ENCODE measurements at places on chromosomes 1 and 21.

- DNase-seq = no peak
Observed at GRCh38 chr1:110211496-110212168, 1.5 kb downstream of the KCNC4 start.

GRCh38 chr1:156949127-156949526 is 28.7 kb downstream of the LRRC71 start:
- no peak for DNase-seq

- DNase-seq = no peak
Observed at GRCh38 chr1:179824265-179824664, 53.3 kb downstream of the TOR1AIP2 start.

DNA sequence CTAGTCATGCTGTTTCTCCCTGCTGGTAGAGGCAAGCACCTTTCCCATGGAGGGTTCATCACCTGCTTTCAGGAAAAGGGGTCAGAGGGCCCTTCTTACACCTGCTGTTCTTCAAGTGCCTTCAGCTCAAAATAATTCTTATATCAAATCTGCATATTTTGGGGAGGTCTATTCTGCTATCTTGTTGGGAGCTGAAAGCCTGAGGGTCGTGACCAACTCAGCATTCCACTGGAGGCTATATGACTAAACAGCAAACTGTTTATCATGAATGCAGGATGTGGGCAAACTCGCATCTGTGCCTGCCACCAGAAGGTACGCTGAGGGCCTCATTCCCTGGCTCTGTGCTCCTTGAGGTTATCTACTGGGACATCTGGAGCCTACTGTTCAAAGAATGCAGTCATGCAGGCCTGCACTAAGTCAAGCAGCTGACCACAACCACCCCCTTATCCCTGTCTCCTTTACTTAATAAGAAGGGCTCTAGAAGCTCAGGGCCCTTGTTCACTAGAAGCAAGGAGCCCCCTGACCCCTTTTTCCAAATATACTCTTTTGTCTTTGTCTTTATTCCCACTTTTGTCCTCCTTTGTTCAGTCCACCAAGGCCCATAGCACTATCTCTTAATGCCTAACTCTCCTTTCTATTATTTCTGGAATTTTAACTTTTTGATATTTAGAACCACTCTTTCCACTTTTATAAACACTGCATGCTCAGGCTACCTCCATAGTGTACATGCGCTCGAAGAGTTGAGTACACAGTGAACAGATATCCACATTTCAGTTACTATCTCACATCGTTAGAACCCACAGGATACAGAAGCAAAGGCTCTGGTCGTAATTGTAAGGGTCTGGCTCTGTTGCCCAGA is 4.5 kb upstream of the TRIM17 start:
- no peak for DNase-seq

DNA sequence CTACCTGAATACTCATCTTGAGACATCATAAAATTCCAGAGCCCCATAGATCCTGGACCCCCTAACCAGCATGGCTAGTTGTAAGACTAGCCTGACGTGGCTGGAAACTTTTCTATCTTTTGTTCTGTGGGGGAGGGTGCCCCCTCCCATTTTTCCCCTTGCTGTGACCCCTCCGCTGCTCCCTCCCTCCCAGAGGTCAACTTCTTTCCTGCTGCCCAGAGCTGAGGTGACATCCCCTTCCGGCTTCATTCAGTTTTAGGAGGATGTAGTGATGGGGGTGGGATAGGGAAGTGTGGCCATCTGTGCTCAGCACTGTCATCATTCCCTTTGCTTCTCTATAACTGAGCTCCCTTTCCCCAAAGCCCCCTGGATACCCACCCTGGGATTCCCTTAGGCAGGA is 4.4 kb upstream of the SLC41A1 start:
- DNase-seq = no peak

DNA sequence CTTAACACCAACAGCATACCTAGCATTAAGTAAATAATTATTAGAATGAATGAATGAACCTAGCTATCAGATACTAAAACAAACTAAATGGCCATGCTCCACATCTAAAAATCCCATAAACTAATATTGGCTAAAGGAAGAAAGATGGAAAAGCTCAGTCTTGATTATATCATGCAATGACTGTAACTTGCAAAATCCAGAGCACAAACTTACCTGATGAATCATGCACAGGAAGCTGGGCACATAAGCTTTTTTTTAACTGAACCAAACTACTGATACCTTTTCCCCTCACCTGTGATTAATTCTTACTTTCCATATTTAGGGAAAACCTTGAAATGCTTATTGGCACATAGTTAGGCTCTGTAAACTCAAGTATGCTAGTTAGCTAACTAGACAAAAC is 70.2 kb downstream of the KIF14 start:
- no peak for DNase-seq

DNA sequence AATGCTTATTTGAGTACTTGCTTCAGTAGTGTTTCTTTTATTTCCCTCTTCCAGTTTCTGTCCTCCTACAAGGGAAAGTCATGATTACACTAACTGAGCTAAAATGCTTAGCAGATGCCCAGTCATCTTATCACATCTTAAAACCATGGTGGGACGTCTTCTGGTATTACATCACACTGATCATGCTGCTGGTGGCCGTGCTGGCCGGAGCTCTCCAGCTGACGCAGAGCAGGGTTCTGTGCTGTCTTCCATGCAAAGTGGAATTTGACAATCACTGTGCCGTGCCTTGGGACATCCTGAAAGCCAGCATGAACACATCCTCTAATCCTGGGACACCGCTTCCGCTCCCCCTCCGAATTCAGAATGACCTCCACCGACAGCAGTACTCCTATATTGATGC is 50.3 kb upstream of the LRRC8C start:
- no peak for DNase-seq

DNA sequence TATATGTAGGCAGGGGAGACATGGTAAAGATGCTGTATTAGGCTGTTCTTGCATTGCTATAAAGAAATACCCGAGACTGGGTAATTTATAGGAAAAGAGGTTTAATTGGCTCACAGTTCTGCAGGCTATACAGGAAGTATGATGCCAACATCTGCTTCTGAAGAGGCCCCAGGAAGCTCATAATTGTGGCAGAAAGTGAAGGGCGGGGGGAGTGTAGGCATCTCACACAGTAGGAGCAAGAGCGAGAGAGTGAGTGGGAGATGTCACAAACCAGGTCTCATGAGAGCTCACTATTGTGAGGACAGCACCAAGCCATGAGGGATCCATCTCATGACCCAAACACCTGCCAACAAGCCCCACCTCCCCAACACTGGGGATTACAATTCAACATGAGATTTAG is 21.1 kb downstream of the MAN1A2 start:
- no peak for DNase-seq

- DNase-seq = no peak
Observed at GRCh38 chr1:117695796-117696490, 90.1 kb downstream of the TENT5C start.

- DNase-seq = no peak
Observed at GRCh38 chr1:29129916-29130315, 6.2 kb upstream of the TMEM200B start.

GRCh38 chr1:30014031-30014430 is 709.4 kb downstream of the MATN1 start:
- DNase-seq = no peak

GRCh38 chr1:85319931-85320330 is 43.5 kb upstream of the BCL10 start:
- DNase-seq = no peak

GRCh38 chr1:154324669-154325582 is at the start of gene ATP8B2:
ATP8B2 (plus strand) TSS chr1:154325525; CDS start chr1:154328142, 2,617 bp downstream.
- peak; percentile 10 for DNase-seq

GRCh38 chr21:43320526-43320925 is 106.4 kb downstream of the SIK1 start:
- no peak for DNase-seq

DNA sequence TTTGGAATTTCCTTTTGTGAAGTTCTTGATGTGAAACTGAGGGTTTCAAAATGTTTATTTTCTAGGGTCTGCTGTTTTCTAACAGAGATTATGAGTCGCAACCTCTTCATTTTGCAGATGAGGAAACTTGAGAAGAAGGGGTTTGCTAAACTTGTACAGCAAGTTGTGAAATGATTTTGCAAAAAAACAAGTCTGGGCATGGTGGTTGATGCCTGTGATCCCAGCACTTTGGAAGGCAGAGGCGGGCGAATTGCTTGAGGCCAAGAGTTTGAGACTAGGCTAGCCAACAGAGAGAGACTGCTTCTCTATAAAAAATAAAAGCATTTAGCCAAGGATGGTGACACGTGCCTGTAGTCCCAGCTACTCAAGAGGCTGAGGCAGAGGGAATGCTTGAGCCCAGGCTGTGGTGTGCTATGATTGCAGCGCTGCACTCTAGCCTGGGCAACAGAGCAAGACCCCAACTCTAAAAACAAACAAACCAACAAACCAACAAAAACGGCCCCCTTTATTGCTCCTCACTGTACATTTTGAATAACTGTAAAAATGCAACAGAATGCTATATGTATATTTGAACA is 9.9 kb downstream of the TRIM67 start:
- no peak for DNase-seq

GRCh38 chr1:230501242-230501641 is 75.1 kb upstream of the PGBD5 start:
- no peak for DNase-seq

- DNase-seq = no peak
Observed at GRCh38 chr1:7587773-7588456, 183.2 kb upstream of the VAMP3 start.

Data from NCI-H2081 treated with DMSO at 0.1 percent for 48 hours (cell line).